ENCODE measurements at places on chromosomes 7 and 10.

DNA sequence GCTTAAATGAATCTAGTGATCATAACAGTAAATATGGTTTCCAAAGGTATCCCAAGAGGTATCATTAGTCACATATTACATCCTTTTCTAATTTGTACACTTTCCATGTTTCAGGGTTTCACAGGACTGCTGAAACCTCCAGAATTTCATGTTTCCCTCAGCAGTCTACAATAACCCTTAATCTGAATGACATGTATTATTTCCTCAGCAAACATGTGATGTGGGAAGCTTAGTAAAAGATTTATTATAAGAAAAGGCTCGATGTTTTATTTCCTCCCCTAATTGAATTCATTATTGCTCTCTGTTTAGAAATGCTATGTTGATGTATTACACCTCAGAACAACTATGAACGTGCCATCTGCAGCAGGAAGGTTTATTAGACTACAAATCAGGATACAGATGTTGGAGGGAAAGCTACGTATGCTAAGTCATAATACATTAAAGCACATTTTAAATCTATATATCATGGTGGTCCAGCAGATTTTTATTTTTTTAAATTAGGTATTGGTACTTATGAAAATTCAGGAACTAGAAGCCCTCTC lies 52.5 kb upstream of the SKAP2 start:
- no peak for DNase-seq

DNA sequence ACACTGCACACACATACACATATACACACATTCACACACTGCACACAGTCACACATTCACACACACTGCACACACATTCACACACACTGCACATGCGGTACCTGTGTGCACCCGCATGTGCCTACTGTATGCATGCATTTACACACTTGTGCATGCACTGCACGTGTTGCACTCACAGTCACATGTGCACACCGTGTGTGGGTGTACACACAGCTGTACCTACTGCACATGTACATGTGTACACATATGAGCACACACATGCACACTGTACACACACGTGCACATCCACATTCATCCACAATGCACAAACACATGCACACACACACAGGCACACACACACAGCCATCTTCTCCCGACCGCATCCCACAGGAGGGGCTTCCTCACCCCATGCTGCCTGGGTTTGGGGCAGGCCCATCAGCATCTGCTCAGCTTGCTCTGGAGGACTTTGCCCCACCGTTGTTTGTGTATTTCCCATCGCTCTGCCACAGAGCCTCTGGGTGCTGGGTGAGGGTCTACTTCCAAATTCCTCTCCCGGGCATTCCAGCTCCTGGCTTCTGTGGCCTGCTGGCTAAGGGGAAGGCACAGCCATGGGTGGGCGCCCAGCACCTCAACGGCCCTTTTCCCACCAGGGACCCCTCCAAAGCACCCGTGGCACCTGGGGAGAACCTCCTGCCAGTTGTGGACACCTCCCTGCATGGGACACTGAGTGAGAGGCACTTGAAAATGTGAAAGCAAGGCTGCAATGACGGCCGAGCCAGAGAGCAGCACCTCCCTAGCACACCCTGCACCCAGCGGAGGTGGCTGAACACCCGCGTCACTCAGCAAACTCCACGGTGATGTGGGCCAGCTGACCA lies 324.3 kb downstream of the PTPRN2 start:
- DNase-seq, result no peak

DNA sequence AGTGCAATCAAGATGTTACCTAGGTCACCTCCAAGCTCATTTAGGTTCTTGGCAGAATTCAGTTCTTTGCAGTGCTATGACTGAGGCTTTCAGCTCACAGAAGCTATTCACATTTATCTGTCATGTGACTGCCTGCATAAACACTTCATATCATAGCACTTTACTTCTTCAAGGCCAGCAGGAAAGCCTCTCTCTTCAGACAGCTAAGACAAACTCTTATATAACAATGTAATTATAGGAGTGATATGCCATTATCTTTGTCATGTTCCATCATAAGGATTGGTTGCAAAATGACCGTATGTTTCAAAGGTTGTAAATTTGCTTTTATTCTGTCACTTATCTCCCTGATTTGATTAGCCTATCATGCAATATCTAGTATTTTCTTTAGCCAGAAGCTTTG lies 78.8 kb upstream of the TMEM196 start:
- no peak for DNase-seq

GRCh38 chr10:132961420-132961786 lies 19.0 kb upstream of the CFAP46 start:
- DNase-seq, result no peak

- no peak for DNase-seq
These were observed 180.0 kb downstream of the PDE1C start for GRCh38 chr7:31890198-31890597.

DNA sequence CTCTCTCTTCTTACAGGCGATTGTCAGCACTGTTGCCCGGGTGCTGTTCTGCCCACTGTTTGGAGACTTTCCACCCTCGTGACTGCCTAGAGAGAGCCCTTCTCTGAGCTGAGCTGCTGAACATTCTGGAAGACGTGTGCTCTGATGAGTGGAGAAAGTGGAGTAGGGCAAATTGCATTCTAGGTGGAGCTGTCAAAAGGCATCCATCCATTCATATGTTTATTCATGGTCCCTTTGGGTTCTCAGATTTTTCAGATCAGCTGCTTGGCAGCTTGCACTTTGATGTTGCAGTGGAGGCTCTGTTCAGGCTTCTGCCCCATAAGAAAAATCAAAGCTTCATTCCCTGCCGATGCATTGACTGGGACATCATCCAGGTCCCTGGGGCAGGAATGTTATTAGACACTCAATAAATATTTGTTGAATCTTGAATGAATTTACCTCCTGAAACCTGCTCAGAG lies 120.7 kb upstream of the EEPD1 start:
- DNase-seq, result no peak

- no peak for DNase-seq
These were observed 57.4 kb upstream of the CASD1 start for GRCh38 chr7:94452239-94452638.

DNA sequence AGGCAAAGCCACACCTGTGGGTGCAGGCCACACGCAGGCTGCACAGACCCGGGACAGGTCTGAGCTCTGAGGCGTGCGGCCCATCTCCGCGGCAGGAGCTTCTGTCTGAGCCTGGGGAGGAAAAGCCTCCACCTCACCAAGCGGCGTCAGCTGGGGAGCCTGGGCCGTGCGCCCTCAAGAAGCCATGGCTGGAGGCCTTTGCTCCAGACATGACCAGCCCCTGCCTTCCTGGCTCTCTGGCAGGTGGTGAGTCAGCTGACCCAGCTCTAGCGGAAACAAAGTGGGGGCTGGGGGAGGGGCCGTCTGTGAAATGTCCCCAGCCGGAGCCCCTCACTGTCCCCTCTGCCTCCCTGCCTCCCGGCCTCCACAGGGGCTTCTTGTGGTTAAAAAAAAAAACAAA lies 12.5 kb downstream of the GPER1 start:
- DNase-seq, result no peak

DNA sequence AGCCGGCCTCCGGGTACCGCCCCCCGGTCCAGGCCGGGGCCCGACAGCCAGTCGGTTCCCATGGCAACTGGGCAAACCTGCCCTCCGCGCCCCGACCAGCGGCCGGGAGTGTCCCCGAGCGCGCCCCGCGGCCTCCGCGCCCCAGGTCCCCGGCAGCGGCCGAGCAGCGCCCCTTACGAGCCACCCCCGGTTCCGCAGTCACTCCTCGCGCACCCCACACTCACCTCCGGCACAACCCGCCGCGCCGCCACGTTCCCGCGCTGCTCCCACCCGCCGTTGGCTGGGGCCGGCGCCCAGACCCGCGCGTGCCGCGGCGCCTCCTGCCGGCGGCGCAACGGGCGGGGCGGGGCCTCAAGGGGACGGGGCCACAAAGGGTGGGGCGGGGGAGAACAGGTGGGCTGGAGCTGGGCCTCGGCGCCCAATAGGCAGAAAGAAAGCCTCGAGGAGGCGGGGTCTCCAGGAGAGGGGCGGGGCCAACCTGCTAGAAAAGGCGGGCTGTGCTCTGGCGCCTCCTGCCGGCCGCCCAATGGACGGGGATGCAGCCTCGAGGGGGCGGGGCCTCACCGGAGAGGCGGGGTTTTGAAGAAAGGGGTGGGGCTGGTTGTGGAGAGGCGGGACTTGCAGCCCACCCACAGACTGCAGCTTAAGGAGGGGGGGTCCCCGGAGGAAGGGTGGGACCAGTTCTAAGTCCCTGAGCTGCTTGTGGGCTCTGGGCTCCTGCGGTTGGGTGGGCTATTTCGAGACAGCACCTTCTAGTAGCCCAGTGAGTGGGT lies at the start of gene RADIL:
RADIL (minus strand) TSS at position 345 of the 773 bp plus-strand sequence. CDS start 5,577 bp downstream, outside the sequence.
- DNase-seq, result peak; percentile 93

DNA sequence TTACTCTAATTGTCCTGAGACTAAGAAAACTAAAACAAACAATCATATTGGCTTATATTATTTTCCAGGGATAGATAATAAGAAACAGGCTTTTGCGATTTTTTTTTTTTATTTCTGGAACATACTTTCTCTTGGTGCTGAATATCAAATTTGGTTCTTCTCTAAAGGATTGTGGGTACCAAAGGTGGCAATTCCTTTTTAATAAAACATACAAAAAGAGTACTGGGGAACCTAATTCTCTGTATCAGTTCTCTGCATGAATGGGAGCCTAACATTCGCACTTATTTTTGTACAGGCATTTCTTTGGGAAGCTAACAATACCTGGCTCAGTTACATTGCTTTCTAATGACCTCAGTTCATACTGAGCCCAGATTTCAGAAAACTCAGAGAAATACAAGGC lies 32.8 kb downstream of the LRRC18 start:
- DNase-seq, result no peak

DNA sequence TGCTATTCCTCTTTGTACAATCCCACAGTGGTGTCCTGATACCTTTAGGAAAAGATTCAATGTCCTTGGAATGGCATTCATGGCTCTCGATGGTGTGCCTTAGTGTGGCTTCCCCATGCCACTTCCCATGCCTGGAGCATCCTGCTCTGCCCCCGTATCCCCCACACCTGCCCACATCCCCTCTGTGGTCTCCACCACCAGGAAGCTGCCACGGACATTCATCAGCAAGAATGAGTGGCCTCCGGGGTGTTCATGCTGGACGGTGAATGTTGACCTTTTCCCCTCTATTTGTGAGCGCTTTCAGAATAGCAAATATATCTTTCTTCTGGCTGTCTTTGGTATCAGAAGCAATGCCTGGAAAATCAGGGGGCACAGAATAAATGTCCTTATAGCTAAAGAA lies 262.0 kb upstream of the NRP1 start:
- DNase-seq, result no peak

DNA sequence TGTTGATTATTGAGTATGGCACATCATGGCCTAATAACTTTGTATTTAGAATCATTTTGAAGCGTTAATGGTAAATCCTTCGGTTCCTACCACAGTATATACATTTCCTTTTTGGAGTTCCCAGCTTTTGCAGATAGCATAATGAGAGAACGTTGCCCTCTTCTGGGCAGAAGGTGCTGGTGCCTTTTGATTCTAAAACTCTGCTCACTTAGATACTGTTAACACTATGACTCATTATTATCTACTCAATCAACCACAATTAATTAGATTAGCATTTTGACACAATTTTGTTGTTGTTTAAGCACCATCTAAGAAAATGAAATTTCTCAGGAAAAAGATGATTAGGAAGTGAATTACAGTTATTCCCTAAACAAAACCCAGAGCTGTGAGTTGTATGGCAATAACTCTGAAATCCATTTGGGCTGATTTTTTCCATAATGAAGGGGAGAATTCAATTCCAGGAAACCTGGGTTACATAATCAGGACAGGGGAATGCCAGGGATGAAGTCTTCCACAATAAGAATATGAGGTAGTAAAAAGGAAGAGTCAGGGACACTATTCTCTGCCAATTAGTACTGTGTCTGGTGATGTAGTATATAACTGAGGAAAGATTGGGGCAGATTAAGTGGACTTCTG lies 11.5 kb upstream of the DLD start:
- peak; percentile 61 for DNase-seq

- DNase-seq, result no peak
These were observed 27.0 kb downstream of the DLD start for GRCh38 chr7:107917763-107918651.

DNA sequence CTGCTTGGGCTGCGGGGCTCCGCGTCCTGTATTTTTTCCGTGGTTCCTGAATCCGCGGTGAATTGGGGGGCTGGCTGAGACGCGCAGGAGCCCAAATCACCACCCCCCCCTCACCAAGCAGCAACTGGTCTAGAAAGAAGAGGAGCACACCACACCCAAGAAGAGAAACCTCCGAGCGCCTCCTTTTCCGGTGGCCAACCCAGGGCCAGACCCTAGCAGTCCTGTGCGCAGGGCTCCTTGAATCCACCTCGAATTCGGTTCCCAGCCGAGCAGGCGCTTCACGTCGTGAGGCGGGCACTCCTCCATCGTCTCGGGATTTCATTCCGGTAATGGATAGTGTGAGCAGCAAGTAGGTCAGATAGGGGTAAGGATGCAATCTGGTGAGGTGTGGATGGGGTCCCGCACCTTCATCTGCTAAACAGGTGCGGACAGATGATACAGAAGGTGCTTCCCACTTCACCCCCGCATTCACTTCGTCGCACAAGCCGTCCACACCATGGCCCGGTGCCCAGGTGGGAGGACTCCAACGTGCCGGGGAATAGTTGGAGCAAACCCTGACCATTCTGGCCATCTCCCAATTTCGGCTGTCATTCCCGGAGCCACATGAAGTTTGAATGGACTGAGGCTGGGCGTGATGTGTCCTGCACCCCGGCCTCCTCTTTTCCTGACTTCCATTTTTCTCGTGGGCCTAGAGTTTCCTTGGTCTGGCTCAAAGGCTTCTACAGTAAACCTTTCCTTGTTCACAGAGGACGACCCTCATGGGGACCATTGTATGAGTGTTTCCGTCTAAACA lies 19.8 kb upstream of the ZNF273 start:
- no peak for DNase-seq

DNA sequence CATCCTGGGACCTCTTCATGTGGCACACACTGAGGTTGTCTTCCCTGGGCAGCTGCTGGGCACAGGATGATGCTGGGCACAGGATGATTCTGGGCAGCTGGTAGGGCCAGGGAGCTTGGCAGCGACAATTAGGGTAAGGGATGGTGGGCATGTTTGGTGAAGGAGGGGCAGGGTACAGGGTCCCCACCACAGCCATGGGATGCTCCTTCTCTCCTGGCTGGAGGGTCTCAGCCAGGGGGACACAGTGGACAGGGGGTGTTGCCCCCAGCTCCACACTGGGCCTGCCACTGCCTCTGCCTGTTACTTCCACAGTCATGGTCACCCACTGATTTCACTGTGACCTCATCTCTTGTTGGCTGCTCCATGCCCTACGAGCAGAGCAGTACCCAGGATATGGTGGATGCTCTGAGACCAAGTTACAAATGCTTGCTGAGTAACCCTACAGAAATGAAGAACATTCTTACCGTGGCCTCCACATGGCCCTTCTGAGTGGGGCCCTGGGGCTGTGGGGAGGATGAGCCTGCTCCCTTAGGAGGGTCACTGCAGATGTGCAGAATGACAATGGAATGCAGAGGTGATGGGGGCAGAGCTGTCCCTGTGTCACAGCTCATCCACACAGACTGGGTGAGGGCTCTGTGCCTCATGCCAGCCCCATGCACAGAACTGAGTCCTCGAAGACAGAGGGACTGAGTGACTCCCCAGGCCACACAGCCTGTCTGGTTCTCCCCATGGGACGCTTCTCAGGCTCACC lies 28.4 kb upstream of the RET start:
- peak; percentile 14 for DNase-seq
